ENCODE measurements at places on chromosomes 6 and 20.
A peak's percentile ranks its signal among the peaks of the same experiment; 100 is the strongest.

- no peak for DNase-seq
Observed at GRCh38 chr6:119493980-119494379, 144.4 kb upstream of the MAN1A1 start.

DNA sequence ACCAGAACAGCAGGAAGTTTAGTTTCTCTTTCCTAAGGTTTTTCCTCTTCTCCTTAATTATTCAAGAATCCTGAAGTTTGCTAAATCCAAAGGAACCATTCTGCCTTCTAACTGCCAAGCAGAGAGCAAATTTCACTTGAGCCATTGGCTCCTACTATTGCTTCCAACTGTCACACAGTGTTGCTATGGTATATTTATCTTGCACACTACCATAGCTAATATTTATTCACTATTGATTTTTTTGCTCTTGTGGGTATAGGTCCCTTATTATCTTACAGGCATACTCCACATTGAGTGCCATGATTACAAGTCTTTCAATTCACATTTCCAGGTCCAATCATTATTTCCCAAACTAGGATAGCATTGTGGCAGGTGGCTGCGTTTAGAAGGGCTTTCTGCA, 266.7 kb upstream of the FLRT3 start:
- no peak for DNase-seq

DNA sequence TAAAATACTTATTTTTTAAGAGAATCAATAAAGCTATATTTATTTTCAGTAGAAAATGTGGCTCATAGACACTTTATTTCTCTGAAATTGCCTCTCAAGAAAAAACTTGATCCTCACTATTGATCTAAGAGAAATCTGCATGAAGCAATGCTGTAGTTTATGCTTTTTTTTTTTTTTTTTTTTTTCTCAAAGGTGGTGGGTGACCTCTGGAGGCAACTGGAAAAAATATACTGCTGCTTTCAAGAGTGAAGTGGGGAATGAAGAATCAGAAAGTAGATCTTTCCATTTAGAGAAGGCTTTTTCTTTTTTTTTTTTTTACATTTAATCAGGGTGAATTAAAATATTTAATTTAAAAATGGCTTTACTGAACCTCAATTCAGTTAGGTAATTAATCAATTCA, 169.3 kb downstream of the SLC16A10 start:
- peak; percentile 46 for DNase-seq

GRCh38 chr6:164169355-164169754, 754.8 kb downstream of the QKI start:
- DNase-seq = no peak

DNA sequence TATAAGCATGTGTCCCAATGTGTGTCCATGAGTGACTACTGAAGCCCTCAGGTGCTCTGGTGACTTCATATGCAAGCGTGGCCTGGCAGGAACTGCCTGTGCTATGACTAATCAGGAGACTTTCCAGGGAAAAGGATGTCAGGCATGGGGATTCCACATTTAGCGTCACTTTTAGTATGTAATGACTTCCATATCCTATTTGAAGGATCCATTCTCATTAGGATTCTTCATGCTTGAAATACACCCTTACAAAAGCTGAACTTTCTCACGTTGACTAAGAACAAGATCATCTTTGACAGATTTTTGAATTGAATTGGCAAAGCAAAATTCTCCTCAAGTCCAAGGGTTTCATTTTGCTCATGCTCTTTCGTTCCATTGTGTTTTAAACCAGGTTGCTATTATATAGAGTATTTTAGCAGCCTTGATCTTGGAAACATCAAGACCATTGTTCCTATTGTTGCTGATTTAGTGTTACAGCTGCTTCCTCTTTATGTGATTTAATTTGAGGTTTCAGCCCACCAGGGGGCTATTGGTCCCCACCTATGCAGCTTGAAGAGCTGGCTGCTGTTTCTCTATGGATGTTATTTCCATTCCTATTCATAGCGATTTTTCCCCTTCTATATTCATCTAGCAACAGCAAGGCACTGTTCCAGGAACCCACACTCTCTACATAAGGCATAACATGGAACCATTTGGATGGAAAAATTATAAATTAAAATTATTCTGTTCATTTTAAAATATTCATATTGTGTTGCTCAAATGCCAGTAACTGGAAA, 418.6 kb downstream of the CDKAL1 start:
- DNase-seq = no peak

DNA sequence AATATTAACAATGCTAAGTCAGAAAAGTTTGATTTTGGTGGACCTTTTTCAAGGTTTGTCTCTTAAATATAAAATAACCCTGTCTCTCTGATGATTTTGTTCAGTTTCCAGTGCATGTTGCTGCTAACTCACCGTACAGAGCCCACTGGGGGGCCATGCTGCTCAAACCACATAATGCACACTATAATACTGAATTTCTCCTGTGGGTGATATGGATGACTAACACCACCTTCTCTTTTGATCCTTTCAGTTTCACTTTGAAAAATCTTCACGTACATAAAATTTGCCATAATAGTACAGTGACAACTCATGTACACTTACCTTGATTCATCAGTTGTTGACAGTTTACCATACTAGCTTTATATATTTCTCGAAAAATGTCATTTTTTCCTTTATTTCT, 506.6 kb upstream of the MAN1A1 start:
- peak; percentile 10 for DNase-seq

GRCh38 chr6:4324746-4325145, 189.4 kb upstream of the ECI2 start:
- DNase-seq = no peak

DNA sequence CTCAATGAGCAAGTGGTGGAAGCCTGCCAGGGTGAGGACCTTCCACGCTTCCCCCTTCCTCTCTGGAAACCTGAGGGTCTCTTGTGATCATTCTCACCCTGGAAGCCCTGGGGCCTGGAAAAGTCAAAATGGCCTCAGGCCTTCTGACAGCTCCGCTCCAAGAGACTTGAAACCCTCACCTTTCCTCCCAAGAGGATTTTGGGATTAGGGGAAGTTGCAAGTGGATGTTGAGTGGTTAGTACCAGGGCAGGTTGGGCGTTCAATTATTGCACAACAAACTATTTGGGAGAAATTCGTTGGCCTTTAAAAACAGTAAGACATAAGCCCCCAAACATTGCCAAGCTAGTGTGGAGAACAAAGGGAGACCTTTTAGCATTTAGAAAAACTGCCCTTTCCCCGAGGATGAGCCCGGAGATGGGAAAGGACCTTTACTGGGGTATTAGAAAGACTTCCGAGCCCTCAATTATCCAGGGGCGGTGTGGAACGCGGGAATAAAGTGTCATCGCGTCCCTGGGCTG, 4.7 kb downstream of the NKX2-2 start:
- no peak for DNase-seq

DNA sequence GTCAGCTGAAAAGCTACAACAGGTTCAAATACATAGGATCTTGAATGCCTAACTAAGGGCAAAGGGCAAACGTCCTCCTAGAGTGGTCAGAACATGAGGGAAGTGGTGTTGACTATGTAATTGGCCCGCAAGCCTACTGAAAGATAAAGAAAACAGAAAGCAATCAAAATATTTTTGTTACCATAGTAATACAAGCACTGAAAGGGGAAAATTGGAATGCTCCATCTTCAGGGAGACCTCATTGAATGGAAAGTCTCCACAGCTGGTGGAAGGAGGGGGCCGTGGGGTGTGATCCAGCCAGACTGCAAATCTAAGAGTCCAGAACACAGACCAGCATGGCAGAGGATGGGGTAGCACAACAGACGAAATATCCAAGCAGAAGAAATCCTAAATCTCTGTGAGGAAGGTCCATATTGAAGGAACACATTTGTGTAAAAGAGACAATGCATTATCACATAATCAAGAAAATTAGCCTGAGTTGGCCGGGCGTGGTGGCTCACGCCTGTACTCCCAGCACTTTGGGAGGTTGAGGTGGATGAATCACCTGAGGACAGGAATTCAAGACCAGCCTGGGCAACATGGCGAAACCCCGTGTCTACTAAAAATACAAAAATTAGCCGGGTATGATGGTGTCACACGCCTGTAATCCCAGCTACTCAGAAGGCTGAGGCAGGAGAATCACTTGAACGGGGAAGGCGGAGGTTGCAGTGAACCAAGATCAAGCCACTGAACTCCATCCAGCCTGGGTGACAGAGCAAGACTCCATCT, 39.5 kb downstream of the MTFR2 start:
- no peak for DNase-seq

DNA sequence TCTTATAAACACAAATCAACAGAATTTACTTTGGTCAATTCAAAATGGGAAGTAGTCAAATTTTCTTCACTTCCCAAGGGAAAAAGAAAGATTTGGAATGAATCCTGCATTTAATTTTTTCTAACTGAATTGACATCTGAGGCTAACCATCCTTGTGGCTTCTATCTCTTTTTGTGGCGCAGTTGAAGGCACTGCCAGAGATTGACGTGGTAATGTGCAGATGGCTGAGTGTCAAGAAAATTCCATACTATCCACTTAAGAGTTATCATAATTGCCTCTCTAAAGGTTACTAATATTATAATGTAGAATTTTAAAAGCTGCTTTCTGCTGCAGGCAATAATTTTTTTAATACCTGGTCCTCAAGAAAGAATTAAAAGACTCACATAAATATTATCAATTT, 162.3 kb downstream of the KLHL32 start:
- no peak for DNase-seq

DNA sequence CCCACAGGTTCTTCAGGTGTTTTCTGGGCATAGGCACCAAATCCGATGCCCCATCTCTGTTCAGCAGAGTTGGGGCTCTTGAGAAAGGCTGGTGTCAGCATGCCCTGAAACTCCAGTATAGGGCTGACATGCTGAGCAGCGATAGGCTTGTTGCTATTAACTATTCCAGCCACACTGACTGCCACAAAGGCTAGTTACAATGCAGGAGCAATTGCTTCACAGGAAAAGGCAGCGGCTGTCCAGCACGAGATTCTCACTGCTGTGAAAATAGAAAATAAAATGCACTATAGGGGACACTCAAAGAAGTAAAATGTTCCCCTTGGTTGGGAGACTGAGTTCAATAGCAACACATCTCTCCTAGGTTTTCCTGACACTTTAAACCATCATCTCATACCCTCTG, 112.4 kb downstream of the BFSP1 start:
- DNase-seq = no peak

DNA sequence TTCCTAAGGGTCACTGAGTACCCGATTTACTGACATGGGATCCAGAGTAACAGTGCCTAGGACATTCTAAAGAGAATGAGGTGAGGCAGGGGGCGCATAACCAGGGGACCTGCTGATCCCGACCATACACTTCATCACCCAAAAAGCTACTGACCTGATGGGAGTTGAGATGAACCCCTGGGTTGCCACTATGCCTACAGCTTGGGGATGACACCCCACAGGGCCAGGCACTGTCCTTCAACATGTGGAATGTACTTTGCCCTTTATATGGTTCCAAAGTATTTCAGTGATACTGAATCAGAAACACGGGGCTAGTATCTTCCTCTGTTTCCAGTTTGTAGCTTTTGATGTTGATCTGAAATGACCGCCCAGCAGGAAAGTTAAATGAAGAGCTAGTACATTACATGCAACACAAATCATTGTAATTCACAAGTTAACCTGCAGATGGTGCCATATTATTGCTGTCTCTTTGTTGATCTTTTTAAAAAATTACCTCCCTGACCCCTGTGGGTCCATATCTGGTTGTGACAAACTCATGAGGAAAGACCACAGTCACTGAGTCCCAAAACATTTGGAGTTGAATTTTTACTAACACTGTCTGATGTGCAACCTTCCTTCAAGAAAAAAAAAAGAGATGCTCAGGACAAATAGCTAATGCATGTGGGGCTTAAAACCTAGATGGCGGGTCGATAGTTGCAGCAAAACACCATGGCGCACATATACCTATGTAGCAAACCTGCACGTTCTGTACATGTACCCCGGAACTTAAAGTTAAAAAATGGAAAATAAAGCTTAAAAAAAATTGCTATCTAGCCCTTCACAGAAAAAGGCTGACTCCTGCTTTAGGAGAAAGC, 42.7 kb upstream of the GCNT2 start:
- peak; percentile 78 for DNase-seq

GRCh38 chr20:46218656-46219055, 89.6 kb downstream of the CDH22 start:
- DNase-seq = no peak

GRCh38 chr6:3263096-3263495, 4.3 kb downstream of the PSMG4 start:
- peak; percentile 38 for DNase-seq

DNA sequence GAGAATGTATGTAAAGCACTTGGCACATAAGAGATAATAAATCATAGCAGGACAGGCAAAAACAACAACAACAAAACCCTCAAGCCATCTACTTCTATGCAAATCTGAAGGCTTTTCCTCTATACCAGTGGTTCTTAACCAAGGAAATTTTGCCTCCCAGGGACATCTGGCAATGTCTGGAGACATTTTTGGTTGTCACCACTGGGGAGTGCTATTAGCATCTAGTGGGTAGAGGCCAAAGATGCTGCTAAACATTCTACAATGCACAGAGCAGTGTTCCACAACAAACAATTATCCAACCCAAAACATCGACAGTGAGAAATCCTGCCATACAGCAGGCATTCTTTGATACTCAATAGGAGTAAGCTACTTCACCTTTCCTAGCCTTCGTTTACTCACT, 28.2 kb downstream of the NDRG3 start:
- peak; percentile 55 for DNase-seq

GRCh38 chr6:159092631-159093030, 47.8 kb upstream of the TAGAP start:
- DNase-seq = peak; percentile 66

DNA sequence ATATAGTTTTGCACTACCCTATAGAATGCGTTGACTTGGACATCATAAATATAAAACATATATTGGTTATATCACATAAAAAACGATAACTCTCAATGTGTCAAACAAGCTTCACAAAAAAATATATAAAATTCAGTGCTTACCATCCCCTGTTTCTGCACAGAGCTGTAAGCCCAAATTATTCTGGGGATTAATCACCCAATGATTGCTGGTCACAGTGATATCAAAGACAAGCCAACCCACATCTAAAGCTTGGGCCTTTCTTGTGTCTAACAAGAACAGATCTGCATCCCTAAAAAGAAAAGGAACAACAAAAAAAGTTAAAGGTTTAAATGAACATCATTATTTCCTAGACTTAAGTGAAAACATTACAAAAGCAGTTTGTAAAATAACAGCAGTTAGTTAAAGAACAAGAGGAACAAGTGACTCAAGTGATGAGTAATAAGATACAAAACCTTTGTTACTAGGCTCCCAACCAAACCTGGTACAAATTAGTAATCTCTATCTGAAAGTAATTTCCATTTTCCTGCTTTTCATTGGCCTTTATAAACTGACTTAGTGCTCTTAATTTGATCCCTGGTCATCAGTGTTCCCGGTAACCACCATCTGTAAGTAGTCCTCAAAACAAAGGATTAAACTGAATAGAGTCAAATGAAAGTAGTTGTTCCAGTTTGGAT, 81.1 kb downstream of the BMP5 start:
- no peak for DNase-seq

DNA sequence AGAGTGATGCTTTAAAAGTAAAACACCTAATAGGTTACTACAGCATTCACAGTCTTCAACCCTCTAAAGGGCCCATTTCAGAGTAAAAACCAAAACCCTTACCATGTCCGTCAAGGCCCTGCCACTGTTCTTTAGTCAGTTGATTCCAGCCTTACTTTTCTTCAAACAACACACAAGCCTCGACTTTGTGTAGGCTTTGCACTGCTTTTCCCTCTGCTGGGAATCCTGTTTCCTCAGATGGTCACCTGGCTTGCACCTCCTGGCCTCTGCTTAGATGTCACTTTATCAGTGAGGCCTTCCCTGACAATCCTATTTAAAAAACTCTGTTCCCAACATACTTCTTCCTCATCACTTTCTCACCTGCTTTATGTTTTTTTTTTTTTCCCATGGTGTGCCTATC, 77.1 kb upstream of the FLRT3 start:
- no peak for DNase-seq

Measured in hematopoietic multipotent progenitor cell treated with erythropoietin and hydrocortisone succinate and interleukin-3 and kit ligand, for 6 days (in vitro differentiated cells).